ENCODE measurements at places on chromosomes 6 and 20.

GRCh38 chr6:150534553-150534952, 65.1 kb upstream of the PLEKHG1 start:
- no peak for DNase-seq

DNA sequence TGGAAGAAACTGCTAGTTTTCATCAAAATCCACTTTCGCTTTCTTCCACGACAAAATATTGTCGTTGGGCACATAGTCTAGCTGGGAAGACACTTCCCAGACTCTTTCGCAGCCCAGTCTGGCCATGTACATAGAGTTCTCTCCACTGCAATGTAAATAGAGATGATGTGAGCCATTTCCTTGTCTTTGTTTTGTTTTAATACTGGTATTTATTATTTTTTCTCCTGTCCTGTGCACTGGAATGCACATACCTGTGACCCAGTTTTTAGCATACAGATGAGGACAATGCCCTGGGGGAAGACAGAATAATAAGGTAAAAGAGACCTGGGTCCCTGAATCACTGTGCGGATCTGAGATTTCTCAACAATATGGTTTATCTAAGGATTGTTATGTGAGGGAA, 149.5 kb upstream of the BMP5 start:
- DNase-seq = no peak

DNA sequence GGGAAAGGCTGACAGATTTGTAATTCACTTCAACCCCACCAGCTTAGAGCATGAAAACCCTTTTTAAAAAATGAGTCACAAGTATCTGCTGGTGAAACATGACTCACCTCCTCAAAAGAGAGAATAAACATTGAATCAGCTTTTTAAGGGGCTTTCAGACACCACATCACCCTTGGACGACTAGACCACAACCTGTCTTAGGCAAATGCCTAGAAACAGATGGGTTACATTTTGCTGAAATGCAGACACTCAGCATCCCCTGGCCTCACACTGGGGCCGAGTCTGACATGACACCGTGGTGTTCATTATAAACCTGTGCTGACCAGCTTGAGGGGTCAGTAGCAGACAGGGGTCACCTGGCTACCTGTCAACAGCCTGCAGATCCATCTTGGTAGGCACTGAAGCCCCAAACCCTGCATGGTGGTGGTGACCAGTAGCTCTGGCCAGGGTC, 175.3 kb upstream of the CST7 start:
- DNase-seq = no peak

GRCh38 chr6:135170849-135171248, 10.3 kb upstream of the MYB start:
- no peak for DNase-seq

- DNase-seq = no peak
Observed at GRCh38 chr20:51026269-51026668, 3.4 kb upstream of the KCNG1 start.

DNA sequence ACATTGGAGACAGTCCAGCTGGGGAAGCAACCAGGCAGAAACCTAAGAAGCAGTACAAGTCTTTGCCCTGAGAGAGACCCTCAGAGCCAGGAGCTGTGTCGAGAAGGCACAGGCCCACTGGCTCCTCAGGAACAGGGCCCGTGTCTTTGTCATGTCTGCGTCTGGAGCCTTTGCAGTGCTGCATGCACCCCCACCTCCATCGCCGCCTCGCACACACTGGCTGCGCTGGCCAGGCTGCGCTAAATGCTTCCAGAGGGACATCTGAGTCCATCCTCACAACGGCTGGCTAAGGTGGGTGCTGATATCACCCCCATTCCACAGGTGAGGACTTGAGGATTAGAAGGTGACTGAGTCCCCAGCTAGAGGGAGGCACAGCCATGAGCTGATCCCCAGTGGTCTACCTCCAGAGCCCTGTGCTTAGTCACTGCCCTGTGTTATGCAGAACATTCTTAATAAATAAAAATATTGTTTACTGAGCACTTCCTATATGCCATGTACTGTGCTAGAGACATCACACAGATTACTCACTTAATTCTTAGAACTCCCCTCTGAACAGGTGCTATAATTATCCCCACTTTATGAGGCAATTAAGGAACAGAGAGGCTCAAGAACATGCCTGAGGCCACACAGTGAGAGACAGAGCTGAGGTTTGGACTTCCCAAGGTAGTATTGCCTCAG, 27.6 kb downstream of the GABRR2 start:
- no peak for DNase-seq

DNA sequence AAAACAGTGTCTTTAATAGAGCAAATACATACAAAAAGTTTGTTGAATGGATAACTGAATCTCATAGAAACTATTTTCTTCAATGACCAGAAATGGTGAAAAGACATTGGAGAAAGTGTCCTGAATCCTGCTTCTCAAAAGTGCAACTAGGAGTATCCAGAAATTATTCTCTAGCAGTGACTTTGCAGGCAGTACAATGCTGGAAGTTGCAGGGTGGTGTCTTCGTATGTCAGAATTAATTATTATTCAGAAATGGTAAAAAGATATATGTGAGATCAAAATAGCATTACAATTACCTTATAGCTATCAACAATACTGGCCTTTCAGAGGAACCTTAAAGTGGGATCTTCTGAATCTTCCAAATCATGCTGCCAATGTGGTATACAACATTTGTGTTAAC, 10.0 kb downstream of the FRK start:
- no peak for DNase-seq

GRCh38 chr6:80440496-80441115, 334.1 kb downstream of the BCKDHB start:
- no peak for DNase-seq

- DNase-seq = no peak
Observed at GRCh38 chr6:170245475-170245992, 45.3 kb downstream of the DLL1 start.

- no peak for DNase-seq
Observed at GRCh38 chr6:11386323-11386722, 151.2 kb upstream of the TMEM170B start.

- DNase-seq = no peak
Observed at GRCh38 chr20:37686762-37687477, 6.9 kb upstream of the CTNNBL1 start.

- no peak for DNase-seq
Observed at GRCh38 chr6:126716826-126717509, 377.1 kb downstream of the CENPW start.

- no peak for DNase-seq
Observed at GRCh38 chr6:30979141-30979540, 4.4 kb upstream of the MUC21 start.

DNA sequence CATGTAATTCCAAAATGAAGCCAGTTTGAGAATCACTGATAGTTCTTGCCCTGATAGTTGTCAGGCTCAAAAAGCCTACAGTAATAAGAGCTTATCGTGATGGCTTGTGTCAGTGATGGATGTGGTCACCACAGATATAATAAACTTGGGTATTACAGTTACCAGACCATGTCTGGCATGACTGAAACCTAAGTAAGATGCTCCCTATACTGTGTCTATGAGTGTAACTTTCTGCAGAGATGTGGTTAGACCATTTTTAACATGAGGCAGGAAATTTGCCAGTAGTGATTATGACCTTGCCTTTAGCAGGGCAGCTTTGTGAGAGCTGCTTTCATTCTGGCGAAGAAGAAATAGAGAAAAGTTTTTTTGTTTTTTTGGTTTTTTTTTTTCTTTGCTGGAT, 90.2 kb downstream of the ANKS1A start:
- DNase-seq = no peak

GRCh38 chr6:102562713-102563112, 1169.2 kb downstream of the GRIK2 start:
- no peak for DNase-seq

- DNase-seq = no peak
Observed at GRCh38 chr6:20811109-20811761, 277.0 kb downstream of the CDKAL1 start.

DNA sequence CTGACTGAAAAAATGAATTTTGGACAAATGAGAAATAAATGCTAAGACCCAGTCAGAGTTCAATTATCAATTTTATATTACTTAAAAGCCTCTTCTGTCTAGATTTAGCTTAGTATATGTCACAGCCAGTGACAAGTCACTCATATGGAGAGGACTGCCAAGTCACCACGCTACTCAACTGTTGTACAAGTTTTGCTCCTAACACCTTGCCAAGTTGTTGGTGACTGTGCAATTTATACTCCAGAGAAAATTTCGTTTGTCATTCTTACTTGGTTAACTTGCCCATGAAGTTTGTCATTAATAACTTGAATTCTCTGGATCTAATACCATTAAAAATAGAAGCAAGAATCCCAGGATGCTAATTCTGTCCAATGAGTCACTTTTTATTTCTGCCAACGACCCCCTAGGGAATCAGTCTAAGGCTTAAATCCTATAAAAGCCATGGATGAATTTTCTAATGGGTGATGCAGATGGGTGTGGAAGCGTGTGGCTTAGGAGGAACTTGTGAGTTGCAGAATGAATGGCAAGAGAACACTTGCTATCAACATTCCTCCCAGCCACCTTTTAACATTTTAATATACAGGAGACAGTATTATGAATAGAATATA, 30.4 kb upstream of the FBXO30 start:
- DNase-seq = no peak

- DNase-seq = no peak
Observed at GRCh38 chr6:154986787-154987235, 8.3 kb upstream of the TIAM2 start.

- DNase-seq = no peak
Observed at GRCh38 chr20:18256440-18257090, 31.8 kb upstream of the ZNF133 start.

DNA sequence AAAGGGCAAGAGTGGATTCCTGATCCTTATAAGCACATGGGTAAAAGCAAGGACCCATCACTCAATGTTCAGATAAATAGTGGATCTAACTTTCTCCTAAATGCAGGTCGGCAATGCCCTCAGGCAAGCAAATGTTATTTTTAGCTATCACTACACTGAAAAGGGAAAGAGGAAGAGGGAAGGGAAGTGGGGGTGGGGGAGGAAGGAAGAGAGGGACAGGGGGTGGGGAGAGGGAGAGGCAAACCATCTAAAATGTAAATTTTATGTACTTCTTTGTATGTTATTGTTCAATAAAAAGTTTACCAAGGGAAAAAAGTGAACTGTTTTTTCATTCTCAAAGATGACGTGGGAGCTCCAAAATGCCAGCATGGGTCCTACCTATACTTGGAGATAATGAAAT, 44.2 kb downstream of the CHD6 start:
- DNase-seq = no peak

DNA sequence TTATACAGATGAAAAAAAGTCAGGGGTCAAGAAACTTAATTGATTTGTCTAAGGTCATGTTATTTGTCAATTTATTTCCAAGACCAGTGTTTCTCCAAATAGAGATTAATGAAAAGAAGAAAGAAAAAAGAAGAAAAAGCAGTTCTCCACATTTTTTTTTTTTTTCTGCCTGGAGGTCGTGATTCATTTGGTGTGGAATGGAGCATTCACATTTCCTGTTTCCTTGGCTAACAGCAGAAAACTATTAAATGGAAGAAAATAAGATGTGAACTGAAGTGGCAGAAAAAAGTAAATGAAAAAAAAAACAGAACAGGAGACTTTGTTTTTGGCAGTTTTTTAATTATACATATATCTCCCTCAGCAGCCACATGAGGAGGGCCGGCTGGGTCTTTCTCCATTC, 470.8 kb upstream of the ZNF337 start:
- DNase-seq = no peak

DNA sequence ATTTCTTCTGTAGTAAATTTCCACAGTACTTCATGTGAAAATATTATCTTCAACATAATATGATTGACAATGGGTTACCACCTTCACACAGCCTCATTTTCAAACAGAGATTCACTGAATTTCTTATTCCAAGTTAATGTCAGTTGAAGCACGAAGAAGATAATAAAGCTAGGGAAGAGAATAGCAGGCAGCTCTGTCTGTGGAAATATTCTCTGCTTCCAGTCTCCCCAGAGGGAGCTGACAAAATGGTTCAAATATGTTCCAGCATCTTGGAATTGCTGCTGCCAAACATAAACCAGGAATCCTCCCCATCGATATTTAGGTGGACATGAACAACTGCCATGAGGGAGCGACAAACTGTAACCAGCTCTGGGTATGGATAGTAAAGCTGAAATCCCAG, 224.8 kb downstream of the GJA1 start:
- no peak for DNase-seq

DNA sequence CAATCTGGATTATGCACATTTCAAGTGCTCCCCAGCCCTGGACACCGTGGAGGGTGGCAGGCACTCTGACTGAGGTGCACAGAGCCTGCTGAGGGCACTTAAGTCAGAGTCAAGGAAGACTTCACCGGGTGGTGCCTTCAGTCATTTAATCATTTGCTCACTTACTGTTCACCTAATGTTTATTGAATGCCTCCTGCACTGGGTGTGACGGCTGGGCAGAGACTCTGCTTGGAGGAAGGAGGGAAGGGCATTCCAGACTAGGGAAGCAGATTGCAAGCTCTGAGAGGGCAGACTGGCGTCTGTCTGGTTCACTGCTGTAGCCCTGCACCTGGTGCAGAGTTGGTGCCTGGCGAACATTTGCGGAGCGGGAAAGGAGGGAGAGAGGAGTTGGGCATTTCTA, 54.2 kb upstream of the FAM83D start:
- no peak for DNase-seq

- DNase-seq = no peak
Observed at GRCh38 chr20:56843386-56843785, 214.3 kb downstream of the TFAP2C start.

DNA sequence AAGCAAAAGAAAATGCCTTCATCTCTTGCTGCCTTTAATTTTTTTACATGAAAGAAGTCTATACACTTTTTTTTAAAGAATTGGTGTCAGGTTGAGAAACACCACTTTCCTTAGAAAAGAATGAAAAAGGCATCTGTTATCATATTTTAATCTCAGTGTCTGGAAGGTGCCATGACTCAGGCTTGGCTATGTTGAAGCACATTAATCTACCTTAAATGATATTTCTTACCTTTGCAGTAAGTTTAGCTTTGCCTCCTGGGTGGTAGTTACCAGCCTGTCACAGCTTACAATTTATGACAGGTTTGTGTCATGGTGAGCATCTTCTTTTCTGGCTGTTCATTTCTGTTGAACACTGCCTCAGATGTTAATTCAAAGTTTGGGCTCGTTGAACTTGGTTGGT, 95.3 kb downstream of the RTN4IP1 start:
- DNase-seq = no peak

- DNase-seq = no peak
Observed at GRCh38 chr6:40512340-40512739, 74.8 kb downstream of the LRFN2 start.

GRCh38 chr20:49612127-49612738, 44.3 kb upstream of the PTGIS start:
- DNase-seq = no peak

DNA sequence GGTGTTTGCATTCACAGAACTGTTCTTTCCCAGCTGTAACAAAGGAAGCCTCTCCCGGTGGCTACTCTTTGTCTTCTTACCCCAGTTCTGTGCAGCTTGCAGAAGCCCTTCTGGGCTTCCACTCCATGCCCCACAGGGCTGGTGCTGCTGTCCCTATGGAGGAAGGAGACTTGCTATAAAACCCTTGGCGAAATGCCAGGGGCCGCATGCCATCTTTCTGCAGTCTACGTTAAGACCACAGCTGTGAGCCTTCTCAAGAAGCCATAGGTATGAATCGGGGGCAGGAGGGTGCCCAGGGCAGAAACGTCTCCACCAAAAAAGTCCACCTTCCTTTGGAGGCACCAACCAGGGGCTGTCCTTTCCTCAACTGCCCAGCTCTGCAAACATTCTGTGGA, 60.7 kb downstream of the PRND start:
- no peak for DNase-seq

Measured in NCI-H526 treated with DMSO at 0.1 percent for 48 hours (cell line).